Activated CD4-positive, alpha-beta T cell treated with anti-CD3 and anti-CD28 coated beads, Interleukin-2, amount 10 ng/mL, durations not matched to agents 24 days and 14 days (primary cell): ENCODE measurements at places on chromosomes 2 and 18. TPM values are rescaled to one million over a fixed set of nuclear protein-coding genes. Genes with fewer than 3 reads are reported as not detected.

KIF5C gene
- 16.9 and 20.0 TPM in 2 replicates for total RNA-seq

GRCh38 chr18:58438161-58438957 is 190.5 kb downstream of the ALPK2 start:
- peak; percentile 75 for DNase-seq

BMP10 gene
- total RNA-seq: not detected in 2 replicates

- DNase-seq: no peak
Observed at GRCh38 chr2:218244204-218244603, 16.6 kb upstream of the GPBAR1 start.

DNA sequence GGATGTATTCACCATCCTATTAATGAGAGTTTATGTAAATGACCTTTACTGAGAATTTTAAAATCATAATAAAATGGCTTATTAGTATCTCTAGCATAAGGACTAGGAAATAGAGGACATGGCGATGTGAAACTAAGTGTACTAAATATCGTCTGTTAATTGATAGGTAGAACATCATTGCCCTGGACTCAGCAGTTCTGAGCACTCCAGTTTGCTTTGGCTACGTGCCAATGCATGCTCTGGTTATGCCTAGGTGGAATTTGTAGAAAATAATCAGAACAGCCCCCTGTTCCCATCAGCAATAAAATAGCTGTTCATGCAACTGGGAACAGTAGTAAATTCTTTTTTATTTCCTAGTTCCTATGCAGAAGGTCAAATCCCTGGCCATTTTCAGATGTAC is 247.8 kb downstream of the DOK6 start:
- DNase-seq: no peak

GRCh38 chr2:74334931-74335333 is 8.3 kb downstream of the SLC4A5 start:
- DNase-seq: peak; percentile 93

DNA sequence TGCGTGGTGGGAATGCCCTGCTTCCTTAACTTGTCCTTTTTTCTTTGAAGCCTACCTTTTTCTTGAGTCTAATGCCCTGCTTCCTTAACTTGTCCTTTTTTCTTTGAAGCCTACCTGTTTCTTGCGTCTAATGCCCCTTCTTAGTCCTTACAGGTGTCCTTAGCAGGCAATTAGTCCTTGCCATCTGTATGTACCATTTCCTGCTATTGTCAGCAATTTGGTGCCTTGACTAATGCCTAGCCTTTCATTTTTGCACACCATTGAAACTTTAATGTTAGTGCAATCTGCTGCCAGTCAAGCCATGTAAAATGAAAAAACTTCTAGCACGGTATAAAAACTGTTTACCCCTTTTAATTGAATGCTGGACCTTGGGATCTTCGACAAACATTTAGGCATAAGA is 4.3 kb downstream of the KDM3A start:
- no peak for DNase-seq

IL36G gene
- total RNA-seq: not detected in 2 replicates

- no peak for DNase-seq
Observed at GRCh38 chr2:7190587-7191324, 273.5 kb downstream of the RNF144A start.

DNA sequence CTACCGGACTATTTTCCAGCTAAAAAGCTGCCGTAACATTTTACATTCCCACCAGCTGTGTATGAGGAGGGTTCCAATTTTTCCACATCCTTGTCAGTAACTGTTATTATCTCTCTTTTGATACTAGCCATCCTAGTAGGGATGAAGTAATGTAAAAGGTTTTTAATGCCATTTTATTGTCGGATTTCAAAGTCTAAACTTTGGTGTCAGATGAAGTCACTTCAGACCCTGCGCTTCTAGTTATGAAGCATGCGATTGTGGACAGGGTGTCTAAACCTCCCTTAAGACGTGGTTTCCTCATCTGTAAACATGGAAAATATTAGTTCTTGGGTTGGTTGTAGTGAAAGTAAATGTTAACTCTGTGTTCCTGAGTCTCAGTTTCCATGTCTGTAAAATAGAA is 4.7 kb downstream of the DGKD start:
- DNase-seq: no peak

ATOH8 gene
- 0.19 TPM in 1 of 2 replicates, not detected in the other for total RNA-seq

- no peak for DNase-seq
Observed at GRCh38 chr18:77119851-77120491, 12.6 kb downstream of the MBP start.

DNA sequence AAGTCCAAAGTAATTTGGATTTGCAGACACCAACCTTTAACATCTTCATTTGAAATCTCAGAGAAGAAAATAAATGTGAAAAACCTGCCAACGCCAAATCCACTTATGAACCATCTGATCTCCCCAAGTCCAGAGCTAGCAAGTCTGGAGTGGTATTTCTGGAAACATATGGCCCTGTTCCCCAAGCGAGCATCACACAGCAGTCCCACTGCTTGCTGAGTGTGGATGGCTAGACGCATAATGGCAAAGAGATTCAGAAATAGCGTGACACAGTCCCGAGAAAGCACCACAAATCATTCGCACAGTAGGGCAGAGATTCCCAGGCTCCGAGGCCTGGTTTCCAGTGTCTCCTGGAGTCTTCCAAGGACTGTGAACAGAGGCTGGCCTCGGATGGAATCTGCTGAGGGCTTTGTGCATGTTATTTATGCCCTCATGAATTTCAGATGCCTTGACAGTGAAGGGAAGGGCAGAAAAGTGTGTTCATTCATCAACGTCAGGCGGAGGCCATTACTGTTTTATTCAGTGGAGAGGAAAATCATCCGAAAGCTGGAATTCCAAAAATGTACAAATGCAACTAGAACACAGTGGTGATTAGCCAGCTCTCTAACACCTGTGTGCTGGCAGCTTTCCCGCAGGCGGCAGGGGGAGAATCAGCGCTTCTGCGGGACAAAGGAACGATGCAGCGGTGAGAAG is 417.0 kb downstream of the EIPR1 start:
- no peak for DNase-seq
